ENCODE measurements at places on chromosomes 4 and X.
A peak's percentile ranks its signal among the peaks of the same experiment; 100 is the strongest.

DNA sequence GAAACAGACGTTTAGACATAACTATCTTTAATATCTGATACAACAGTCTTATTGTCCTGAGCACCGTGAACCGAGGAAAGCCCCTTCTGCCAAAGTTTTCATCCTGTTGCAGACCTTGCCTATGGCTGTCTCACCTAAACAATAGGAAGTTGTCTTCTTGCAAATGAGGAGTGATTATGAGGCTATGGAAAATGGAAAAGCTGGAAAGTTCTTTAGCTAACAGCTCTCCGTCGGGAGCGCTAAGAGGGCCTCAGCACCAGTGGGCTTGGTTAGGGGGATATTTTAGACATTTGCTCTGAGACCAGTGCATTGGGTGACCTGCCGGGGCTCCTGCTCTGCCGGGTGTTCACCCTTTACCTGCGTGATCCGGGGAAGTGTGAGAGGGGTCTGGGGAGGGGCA is 28.4 kb downstream of the TMEM131L start:
- DNase-seq = no peak

GRCh38 chr4:161457311-161457710 is 706.5 kb downstream of the FSTL5 start:
- no peak for DNase-seq

GRCh38 chr4:41129128-41129754 is 85.1 kb downstream of the APBB2 start:
- DNase-seq = no peak

DNA sequence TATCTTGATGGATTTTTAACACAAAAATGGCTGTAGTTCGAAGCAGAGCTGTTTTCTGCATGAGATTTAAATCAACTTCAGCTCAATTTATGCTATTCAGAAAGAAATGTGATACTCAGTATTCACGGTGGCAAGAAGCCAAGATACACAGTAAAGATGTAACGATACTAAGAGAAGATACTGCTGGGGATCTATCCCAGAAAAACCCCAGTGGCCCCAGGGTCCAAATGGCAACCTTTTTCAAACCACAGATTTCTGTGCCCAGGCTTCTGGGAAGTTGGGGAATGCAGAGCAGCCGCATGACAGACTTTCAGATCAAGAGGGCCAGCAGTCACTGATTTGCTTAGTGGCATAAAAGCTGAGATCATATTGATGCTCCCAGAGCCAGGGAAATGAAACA is 353.9 kb downstream of the AFF2 start:
- DNase-seq = no peak

DNA sequence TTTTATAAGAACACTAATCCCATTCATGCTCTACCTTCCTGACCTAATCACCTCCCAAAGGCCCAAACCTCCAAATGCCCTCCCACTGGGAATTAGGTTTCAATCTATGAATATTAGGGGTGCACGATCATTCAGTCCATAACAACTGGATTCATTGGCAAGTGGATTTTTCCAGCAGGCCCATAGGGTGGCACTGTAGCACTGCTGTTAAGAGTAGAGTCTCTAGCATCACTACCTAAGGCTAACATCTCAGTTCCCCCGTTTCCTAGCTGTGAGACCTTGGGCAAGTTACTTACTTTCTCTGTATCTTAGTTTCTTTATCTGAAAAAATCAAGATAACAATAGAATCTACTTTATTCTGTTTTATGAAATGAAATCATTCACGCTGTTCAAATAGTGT is 315.8 kb downstream of the STIM2 start:
- DNase-seq = no peak

DNA sequence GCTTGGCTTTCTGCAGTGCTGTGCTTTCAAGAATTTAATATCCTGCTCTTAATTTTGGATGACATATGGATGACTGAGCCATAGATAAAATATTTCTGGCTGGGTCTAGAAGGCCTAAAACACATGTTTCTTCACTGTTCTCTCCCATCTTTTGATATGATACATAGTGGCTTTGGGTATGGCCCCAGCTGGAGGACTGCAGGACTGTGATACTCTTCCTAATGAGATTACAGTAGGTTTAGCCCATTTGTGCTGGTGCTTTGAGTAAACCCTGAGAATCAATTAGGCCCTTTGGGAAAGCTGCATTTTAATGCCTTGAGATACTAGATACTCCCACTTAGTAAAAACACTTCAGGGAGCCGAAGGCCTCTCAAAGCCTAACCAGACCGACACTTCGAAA is 38.0 kb downstream of the KIT start:
- no peak for DNase-seq

DNA sequence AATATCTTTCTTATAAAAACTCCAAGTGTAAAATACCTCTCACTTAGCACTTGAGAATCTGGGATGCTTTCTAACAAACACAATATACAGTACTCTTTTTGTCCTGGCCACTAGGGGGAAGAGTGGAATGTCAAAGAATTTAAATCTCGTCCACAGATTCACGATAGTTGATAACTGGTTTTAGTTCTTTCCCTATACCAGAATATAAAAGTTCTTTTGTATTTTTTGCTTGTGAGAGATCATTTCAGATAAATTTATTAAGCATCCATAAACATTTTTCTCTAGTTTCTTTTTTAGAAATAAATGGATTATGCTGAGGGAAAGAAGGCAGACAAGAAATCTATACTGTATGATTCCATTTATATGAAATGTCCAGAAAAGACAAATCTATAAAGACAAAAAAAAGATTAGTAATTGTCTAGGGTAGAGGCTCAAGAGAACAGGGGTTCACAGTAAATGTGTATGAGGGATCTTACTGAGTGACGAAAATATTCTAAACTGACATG is 50.4 kb downstream of the MGARP start:
- DNase-seq = no peak

DNA sequence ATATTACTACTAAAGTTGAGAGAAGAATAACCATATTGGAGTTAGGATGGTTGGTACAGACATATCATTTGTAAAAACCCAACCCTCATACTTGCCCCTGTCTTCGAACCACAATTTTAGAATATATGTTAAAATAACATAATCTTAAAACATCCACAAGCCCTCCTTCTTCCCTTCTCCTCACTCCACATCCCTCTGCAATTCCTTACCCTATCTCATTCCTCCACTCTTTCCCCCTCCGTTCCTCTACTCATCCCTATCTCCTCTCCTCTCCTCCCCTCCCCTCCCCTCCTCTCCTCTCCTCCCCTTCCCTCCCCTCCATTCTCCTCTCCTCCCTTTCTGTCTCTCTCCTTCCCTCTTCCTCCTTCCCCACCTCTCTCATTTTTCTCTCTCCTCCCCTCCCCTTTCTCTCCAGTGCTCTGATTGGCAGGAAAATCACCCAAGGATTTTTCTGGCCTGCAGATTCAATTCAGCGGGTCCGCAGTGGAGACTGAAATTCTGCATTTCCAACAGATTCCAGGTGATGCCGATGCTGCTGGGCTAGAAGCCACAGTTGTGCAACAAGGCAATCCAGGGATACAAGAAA is 17.4 kb upstream of the ODAM start:
- no peak for DNase-seq

GRCh38 chrX:50874876-50875275 is 35.7 kb upstream of the BMP15 start:
- no peak for DNase-seq

DNA sequence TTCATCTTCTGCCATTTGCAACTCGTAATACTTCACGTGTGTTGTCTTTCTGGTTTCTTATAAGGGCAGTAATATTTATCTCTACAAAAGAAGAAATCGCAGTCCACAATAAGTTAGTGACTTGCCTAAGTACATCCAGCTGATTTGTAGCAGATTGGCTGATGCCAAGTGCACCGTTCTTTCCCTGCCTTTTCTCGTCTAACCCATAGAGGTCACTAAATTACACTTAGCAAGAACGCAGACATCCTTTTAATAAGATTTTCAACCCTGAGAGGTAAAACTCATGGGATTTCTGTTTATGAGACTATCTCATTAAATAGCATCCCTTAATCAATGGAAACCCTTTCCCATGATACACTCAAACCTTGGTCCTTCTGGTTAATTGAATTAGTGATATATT is 408.6 kb upstream of the ACTRT1 start:
- no peak for DNase-seq

DNA sequence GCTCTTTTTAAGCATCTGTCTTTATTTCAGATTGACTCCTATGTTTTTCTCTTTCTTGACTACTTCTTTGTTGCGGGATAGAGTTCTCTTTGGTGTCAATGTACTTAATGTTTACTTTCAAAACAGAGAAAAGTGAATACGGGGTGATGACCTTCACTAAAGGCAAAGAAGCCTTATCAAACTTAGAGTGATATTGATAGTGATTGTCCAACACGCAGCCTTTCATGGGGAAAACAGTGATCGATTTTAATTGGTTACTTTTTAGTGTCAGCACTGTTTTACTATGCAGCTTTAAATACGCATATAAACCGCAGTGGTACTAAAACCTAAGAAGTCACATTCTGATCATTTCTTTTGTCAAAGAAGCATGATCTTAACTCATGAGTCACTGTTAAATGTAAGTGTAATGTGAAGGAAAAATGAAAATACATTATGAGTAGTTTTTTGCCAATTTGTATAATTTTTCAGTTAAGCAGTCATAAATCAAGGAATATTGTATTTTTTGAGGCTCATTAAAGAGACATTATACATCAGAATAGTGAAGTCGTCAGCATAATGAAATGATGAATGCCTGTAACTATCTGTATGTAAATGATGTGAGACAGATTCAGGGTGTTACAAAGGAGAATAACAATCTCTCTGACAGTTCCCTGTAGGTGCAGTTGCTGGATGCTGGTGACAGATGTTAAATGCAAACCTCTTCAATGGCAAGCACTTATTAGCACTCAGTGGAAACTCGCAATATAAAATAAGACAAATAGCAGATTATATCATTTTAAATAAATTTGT is 2082.8 kb upstream of the TENM3 start:
- no peak for DNase-seq

GRCh38 chr4:18422685-18423084 is 401.1 kb upstream of the LCORL start:
- no peak for DNase-seq

GRCh38 chrX:94256396-94256795 is 582.4 kb downstream of the FAM133A start:
- no peak for DNase-seq

DNA sequence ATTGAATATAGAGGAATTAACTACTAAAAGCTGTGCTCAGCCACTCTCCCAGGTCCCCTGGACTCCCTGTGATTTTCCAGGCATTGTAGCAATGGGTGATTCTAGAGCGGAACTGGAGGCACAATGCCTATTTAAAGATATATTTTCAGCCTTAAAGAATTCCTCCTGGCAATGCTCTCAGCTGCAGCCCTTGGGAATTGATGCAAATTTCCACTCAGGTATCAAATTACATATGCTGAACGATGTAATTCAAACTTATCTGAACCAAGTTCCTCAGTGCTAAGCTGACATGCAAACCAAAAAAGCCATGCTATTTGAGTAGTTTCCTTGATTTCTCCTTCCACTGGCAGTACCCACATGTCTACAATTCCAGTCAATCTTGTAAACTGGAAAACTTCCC is 86.3 kb upstream of the GABRA3 start:
- DNase-seq = no peak

DNA sequence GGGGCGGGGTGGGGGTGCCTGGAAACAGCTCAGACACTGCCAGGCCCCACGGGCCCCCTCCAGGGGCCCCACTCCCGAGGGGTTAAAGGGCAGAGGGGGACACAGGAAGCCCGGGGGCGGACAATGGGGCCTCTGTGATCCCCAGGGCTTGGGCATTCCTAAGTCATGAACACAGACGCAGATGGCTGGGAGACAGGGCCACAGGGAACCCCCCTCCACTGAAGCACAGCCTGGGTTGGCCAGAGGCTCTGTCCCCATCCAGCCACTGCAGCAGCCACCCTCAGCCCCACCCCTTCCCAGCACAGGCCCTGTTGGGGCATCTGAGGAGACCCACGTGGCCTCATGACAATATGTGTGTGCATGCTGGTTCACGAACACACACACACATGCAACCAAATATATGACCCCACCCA is 3.9 kb downstream of the L1CAM start:
- DNase-seq = no peak

GRCh38 chrX:119755981-119756533 is 2.3 kb upstream of the SOWAHD start:
- no peak for DNase-seq

GRCh38 chr4:81990211-81990610 is 383.6 kb downstream of the HNRNPD start:
- DNase-seq = no peak

- no peak for DNase-seq
Observed at GRCh38 chr4:30832639-30833038, 112.5 kb downstream of the PCDH7 start.

GRCh38 chr4:119238068-119238722 is 25.7 kb downstream of the USP53 start:
- DNase-seq = no peak

DNA sequence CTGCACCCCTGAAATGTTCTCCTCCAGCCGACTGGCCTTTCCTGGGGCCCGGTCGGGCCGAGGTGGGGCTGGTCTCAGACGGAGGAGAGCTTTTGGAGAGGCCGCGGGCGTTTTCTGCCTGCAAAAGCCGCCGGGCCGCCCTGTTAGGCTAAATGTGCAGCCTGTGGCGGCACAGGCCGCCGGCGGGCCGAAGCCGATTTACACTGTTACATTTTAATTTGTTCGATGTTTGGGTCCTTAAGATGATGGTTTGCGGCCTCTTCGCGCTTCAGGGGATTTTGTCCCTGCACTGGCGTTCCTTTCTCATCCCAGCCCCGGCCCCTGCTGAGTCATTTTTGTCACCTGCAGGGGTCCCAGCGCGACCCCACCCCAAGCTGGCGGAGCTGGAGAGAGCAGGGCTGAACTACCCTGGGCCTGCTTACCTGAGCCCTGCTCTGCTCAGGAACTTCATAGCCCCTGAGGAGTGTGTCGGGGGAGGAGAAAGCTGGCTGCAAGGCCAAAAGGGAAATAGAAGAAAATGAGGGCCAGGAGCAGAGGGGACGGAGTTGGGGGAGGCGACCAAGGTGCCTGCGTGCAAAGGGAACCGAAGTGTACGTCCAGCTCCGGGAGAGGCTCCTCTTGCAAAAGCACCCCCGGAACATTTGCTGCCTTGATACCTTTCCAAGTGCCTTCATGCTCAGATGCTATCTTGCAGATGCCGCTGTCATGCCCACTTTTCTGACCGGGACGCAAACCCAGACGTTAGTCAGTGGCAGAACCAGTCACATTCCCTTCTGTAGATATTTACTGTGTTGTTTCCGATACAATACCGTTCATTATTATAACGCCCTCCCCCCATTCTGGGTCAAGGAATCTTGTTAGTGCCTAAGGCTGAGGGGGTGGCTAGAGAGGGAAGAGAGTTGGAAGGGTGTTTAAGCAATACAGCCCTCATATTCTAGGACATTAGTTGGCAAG is 977 bp upstream of the RBBP7 start:
- DNase-seq = peak; percentile 33

Data from esophagus squamous epithelium (tissue), 5 donors.